ENCODE measurements at places on chromosomes 3 and 15.

- DNase-seq: no peak
Measured at GRCh38 chr15:95009635-95010034, 778.3 kb downstream of the MCTP2 start.

GRCh38 chr15:84034578-84035398 is 200.8 kb upstream of the GOLGA6L4 start:
- DNase-seq: no peak

DNA sequence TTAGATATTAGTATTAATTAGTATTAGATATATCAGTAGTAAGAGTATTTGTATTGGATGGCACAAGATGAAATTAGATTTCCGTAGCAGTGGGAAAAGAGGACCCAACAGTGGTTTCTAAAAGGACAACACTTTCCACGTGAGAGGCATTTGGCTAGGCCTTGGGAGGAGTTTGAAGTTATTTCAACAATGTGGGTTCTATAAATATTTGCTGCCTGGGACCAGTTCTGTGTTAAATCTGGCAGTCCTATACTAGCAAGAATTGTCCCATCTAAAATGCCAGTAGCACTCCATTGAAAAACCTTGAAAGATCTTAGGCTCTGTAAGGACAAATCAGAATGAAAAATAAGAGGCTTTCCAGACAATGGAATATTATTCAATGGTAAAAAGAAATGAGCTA is 347.1 kb upstream of the DNAJC19 start:
- DNase-seq: no peak

GRCh38 chr3:37627951-37628620 is 233.6 kb upstream of the CTDSPL start:
- no peak for DNase-seq

GRCh38 chr3:44132061-44132460 is 109.6 kb upstream of the TOPAZ1 start:
- DNase-seq: no peak

DNA sequence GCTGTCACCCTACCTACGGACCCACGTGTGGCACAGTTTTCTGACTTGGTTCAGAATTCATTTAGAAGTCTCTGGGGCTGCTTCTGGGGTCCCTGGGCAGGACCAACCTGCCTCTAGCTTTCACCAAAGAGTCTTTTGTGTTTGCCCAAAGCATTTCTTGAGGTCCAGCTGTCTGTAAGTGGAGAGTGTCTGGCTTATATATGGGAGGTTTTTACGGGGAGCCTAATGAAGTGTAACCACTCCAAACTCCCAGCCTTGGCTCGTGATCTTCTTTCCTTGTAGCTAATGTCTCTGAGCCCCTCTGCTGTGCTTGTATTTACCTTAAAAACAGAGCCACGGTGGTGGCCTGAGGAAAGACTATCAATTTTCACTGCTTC is 109.0 kb upstream of the CTDSPL start:
- DNase-seq: no peak

- no peak for DNase-seq
Measured at GRCh38 chr3:191915712-191916111, 454.7 kb downstream of the PYDC2 start.

GRCh38 chr15:88284318-88284998 is 27.9 kb upstream of the NTRK3 start:
- DNase-seq: no peak

- DNase-seq: no peak
Measured at GRCh38 chr3:111012388-111013248, 59.0 kb upstream of the NECTIN3 start.

GRCh38 chr3:53703630-53704362 is 142.4 kb downstream of the CHDH start:
- DNase-seq: no peak

GRCh38 chr3:183330881-183331280 is 77.8 kb downstream of the B3GNT5 start:
- DNase-seq: no peak

DNA sequence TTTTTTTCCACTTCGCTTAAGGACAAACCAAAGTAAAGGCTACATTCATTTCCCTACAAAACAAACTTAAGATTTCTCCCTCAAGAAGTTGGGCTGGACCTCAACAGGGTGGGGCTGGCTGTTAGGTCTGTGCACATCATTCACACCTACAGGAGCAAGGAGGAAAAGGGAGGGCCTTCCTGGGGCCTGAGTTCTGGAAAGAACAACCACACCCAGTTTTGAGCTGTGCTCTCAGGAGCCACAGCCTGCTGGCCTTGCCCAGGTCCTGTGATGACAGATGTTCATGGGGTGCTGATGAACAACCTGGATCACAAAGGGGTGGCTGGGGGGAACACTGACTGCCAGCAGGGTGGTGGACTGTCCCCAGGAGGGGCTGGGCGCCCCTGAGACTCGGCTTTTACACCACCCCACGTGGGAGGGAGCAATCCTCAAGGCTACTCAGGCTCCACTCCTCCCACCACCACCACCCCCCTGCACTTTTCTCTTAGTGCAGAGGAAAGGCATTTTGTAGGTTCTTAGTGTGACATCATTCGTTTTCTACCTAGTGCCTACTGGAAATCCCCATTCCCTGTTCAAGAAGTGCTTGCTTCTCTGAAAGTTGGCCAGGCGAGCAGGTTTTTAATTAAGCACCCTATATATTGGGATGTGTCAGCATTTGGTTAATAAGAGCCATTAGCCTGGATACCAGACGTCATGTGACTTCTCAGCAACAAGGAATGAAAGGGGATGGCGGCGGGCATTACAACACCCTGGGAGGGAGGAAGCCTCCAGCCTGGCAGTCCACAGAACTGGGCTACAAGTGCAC is 35.7 kb downstream of the CCNB2 start:
- no peak for DNase-seq

- DNase-seq: no peak
Measured at GRCh38 chr3:13748276-13748879, 131.5 kb downstream of the WNT7A start.

GRCh38 chr3:11221818-11222415 is 50.3 kb upstream of the ATG7 start:
- no peak for DNase-seq

- DNase-seq: no peak
Measured at GRCh38 chr3:113287111-113287802, 75.9 kb downstream of the BOC start.

- DNase-seq: no peak
Measured at GRCh38 chr3:129622226-129622874, 15.9 kb upstream of the PLXND1 start.

GRCh38 chr3:14636496-14637087 is 15.0 kb upstream of the CCDC174 start:
- DNase-seq: no peak

GRCh38 chr3:160027541-160028195 is 39.0 kb downstream of the IL12A start:
- DNase-seq: no peak

GRCh38 chr3:1195947-1196346 is 103.1 kb downstream of the CNTN6 start:
- no peak for DNase-seq

DNA sequence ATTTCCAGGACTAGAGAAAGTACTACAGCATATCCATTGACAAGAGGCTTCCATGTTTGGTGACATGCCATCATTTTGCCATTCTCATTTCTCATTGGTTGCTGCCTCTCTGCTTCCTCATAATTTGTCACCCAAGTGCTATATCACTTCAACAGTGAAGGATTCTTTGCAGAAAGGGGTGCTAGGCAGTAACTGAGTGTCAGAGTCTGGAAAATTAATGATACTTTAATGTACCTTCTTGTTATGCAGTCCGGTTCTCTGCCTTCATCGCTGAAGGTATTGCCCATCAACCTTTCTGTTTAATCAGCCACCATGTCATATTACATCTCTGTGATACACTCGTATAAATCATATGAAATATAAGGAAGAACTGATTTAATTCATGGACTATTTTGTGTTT is 550.3 kb downstream of the ROBO2 start:
- DNase-seq: no peak

GRCh38 chr3:30708472-30708871 is 102.1 kb downstream of the TGFBR2 start:
- no peak for DNase-seq

- no peak for DNase-seq
Measured at GRCh38 chr15:47820057-47820746, 102.9 kb downstream of the SEMA6D start.

- no peak for DNase-seq
Measured at GRCh38 chr15:25738171-25738965, 124.8 kb downstream of the ATP10A start.

- no peak for DNase-seq
Measured at GRCh38 chr3:74845081-74845480, 230.6 kb upstream of the CNTN3 start.

DNA sequence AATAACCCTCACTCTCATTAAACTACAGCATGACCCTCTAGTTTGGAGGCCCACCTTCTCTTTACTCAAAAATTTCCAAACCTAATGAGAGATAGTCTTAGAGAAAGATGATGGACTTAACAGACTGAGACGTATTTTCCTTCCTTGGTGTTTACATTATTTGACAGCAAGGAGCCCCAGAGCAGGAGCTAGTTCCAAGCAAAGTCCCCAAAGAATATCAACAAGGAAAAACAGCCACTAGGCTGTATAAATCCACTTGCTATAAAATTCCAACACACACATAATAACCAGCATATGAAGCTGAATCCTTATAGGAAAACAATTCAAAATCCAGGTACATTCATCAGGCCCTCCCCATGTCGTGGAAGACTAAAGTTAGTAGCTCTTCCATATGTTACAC is 660.0 kb downstream of the FHIT start:
- DNase-seq: no peak

DNA sequence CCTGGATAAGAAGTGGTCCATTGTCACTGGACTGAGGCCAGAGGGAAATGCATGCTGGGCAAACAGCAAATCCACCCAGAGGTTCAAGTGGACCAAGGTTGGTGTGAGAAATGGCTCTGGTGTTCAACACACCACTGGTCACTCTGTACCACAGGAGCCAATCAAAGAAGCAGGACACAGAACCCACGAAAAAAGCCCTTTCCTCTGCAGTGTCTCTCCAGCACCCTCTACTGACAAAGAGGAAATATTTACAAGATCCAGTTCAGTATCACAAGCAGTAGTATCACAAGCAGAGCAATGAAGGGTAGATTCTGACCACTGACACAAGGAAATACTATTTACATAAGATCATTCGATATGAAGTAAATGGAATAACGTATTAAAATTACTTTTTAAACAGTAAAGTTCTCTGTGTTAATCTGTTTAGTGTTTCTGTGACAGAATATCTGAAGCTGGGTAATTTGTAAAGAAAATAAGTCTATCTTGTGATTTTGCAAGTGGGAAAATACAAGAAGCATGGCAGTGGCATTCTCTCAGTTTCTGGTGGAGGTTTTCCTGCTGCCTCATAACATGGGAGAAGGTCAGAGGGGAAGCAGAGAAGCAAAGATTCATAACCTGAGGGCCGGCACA is 390.7 kb downstream of the EFHB start:
- DNase-seq: no peak

- no peak for DNase-seq
Measured at GRCh38 chr15:88995449-88995848, 82.3 kb upstream of the MFGE8 start.
